ENCODE measurements at places on chromosomes 6 and 20. TPM values are rescaled to one million over a fixed set of nuclear protein-coding genes. Genes with fewer than 3 reads are reported as not detected.

DNA sequence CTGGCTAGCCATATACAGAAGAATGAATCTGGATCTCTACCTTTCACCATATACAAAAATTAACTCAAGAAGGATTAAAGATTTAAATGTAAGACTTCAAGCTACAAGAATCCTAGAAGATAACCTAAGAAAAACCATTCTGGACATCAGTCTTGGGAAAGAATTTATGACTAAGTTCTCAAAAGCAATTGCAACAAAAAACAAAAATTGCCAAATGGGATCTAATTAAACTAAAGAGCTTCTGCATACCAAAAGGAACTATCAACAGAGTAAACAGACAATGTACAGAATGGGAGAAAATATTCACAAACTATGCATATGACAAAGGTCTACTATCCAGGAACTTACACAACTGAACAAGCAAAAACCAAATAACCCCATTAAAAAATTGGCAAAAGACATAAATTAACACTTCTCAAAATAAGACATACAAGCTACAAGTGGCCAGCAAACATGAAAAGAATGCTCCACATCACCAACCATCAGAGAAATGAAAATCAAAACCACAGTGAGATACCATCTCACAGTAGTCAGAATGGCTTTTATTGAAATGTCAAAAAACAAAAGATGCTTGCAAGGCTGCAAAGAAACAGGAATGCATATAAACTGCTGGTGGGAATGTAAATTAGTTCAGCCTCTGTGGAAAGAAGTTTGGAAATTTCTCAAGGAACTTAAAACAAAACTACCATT lies 66.8 kb upstream of the RSPO3 start:
- no peaks in the 10 kb centered on the region for H3K36me3 ChIP-seq
- no peaks in the 10 kb centered on the region for H3K27me3 ChIP-seq
- DNase-seq: no peak
- no peak overlapping the region for H3K27ac ChIP-seq
- no peaks in the 10 kb centered on the region for H3K4me1 ChIP-seq

The SLC26A8 gene
- total RNA-seq: not detected

- peaks cover 10% of the 10 kb centered on the region for H3K27me3 ChIP-seq
- H3K4me3 ChIP-seq: peak overlapping the region; percentile 70
- DNase-seq: no peak
- H3K36me3 ChIP-seq: no peaks in the 10 kb centered on the region
These were observed 686 bp downstream of the TMEM170B start for GRCh38 chr6:11538052-11538818.

- no peaks in the 10 kb centered on the region for H3K27me3 ChIP-seq
- no peaks in the 10 kb centered on the region for H3K36me3 ChIP-seq
- no peaks in the 10 kb centered on the region for H3K4me1 ChIP-seq
- H3K4me3 ChIP-seq: no peak overlapping the region
- DNase-seq: no peak
These were observed 254.0 kb downstream of the CD83 start for GRCh38 chr6:14371530-14371929.

DNA sequence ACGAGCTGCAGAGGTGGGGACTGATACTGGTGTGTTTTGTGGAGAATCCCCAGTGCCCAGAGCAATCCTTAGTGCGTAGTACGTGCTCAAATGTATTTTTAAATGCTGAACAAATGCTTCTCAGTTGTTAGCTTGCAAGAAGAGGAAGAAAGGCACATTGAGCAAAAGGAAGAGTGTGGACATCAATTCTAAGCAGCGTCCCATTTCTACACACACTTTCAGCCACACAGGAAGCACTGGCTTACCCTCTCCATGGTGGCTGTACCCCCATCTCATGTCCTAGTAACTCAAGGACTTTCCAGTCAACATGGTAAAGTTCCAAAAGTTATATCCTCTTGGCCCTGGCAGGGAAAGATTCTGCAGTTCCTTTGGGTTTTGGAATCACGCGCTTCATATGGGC lies 98.8 kb upstream of the NXT1 start:
- no peaks in the 10 kb centered on the region for H3K36me3 ChIP-seq
- H3K27me3 ChIP-seq: peaks cover 89% of the 10 kb centered on the region
- H3K27ac ChIP-seq: no peak overlapping the region
- no peaks in the 10 kb centered on the region for H3K4me1 ChIP-seq
- DNase-seq: no peak
- no peak overlapping the region for H3K4me3 ChIP-seq

- H3K36me3 ChIP-seq: peaks cover 3% of the 10 kb centered on the region
- H3K4me3 ChIP-seq: no peak overlapping the region
- no peak for DNase-seq
- H3K27ac ChIP-seq: no peak overlapping the region
These were observed 7.7 kb downstream of the PHIP start for GRCh38 chr6:79070206-79070825.

GRCh38 chr6:33699739-33700138 lies 11.8 kb downstream of the UQCC2 start:
- H3K36me3 ChIP-seq: peaks cover 47% of the 10 kb centered on the region
- H3K27ac ChIP-seq: no peak overlapping the region
- peaks cover 31% of the 10 kb centered on the region for H3K4me1 ChIP-seq
- H3K27me3 ChIP-seq: no peaks in the 10 kb centered on the region
- no peak overlapping the region for H3K4me3 ChIP-seq
- DNase-seq: no peak

The NKAPL gene
- total RNA-seq: not detected

The CASS4 gene
- 0.04 TPM for total RNA-seq

- no peaks in the 10 kb centered on the region for H3K27me3 ChIP-seq
- no peak within 1 kb of the TSS for H3K27ac ChIP-seq
- DNase-seq: peak; percentile 50
- no peaks in the 10 kb centered on the region for H3K36me3 ChIP-seq
- peak within 1 kb of the TSS; percentile 72 for H3K4me3 ChIP-seq
These were observed at the start of gene MYL9 for GRCh38 chr20:36541227-36541767. MYL9 (plus strand) TSS chr20:36541519; CDS start chr20:36544885, 3,366 bp downstream.

- H3K4me3 ChIP-seq: no peak overlapping the region
- no peak overlapping the region for H3K27ac ChIP-seq
- DNase-seq: no peak
- no peaks in the 10 kb centered on the region for H3K36me3 ChIP-seq
- H3K27me3 ChIP-seq: no peaks in the 10 kb centered on the region
These were observed 97.8 kb downstream of the WDR27 start for GRCh38 chr6:169604076-169604475.

GRCh38 chr6:17673543-17674254 lies 33.0 kb downstream of the NUP153 start:
- no peaks in the 10 kb centered on the region for H3K4me1 ChIP-seq
- no peaks in the 10 kb centered on the region for H3K27me3 ChIP-seq
- peaks cover 60% of the 10 kb centered on the region for H3K36me3 ChIP-seq
- H3K27ac ChIP-seq: no peak overlapping the region
- no peak overlapping the region for H3K4me3 ChIP-seq
- DNase-seq: no peak

The EBF4 gene
- total RNA-seq: 1.8 TPM

GRCh38 chr6:106087548-106088325 lies 1.6 kb downstream of the PRDM1 start:
- H3K27me3 ChIP-seq: no peaks in the 10 kb centered on the region
- peak overlapping the region; percentile 86 for H3K4me3 ChIP-seq
- DNase-seq: peak; percentile 53
- peaks cover 49% of the 10 kb centered on the region for H3K4me1 ChIP-seq
- H3K27ac ChIP-seq: no peak overlapping the region

The HLA-DQA1 gene
- total RNA-seq: not detected

DNA sequence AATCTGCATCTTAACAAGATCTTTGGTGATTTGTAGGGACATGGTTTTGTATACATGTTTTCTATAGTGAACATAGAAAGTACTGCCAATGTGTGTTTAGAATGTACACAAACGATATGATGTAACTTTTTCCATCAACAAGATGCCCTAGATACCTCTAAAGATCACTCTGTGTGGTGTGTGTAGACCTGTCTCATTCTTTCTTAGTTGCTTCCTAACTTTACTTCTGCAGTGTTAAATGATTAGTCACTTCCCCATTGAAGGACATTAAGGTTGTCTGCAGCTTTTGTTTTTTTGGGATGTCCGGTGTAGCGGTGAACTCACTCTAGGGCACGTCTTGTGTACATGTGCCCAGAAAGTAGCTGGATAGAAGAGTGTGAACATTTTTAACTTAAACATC lies 35.9 kb downstream of the CDYL start:
- H3K4me3 ChIP-seq: no peak overlapping the region
- H3K27ac ChIP-seq: no peak overlapping the region
- peaks cover 25% of the 10 kb centered on the region for H3K4me1 ChIP-seq

DNA sequence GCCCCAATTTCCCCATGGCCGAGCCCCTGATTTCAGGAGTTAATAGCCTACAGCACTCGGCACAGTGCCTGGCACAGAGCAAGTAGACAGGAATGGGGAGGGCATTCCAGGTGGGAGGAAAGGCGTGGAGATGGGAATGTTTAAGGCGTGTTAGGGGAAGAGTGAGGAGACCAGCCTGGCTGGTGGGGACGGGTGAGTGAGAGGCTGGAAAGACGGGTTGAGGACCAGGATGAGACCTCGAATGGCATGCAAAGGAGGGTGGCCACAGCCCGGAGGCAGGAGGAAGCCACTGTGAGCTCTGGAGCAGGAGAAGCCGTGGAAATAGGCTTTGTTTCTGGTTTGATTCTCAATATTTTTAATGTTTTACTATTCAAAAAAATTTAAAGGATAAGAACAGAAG lies 49.5 kb downstream of the CEBPB start:
- no peak overlapping the region for H3K4me3 ChIP-seq
- H3K4me1 ChIP-seq: peaks cover 36% of the 10 kb centered on the region
- H3K36me3 ChIP-seq: no peaks in the 10 kb centered on the region
- no peak overlapping the region for H3K27ac ChIP-seq

GRCh38 chr6:54267798-54268197 lies 40.4 kb upstream of the TINAG start:
- no peak overlapping the region for H3K4me3 ChIP-seq
- no peaks in the 10 kb centered on the region for H3K27me3 ChIP-seq
- H3K4me1 ChIP-seq: peaks cover 10% of the 10 kb centered on the region
- DNase-seq: peak; percentile 74
- H3K27ac ChIP-seq: no peak overlapping the region

DNA sequence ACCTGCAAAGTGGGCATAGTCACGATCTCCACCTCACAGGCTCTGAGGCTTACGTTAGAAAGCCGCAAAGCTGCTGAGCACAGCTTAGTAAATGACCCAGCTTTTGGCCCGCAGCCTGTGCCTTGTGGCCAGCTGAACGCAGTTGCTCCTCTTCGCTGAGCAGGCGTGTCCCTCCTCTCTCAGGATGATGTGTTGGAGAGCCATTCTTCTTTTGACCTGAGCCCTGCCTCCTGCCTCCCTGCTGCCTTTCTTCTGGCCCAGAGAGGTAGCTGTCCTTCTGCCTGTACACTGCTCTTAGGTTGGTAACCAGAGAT lies 47.6 kb upstream of the MYL9 start:
- H3K36me3 ChIP-seq: peaks cover 20% of the 10 kb centered on the region
- H3K27ac ChIP-seq: no peak overlapping the region
- H3K27me3 ChIP-seq: no peaks in the 10 kb centered on the region

DNA sequence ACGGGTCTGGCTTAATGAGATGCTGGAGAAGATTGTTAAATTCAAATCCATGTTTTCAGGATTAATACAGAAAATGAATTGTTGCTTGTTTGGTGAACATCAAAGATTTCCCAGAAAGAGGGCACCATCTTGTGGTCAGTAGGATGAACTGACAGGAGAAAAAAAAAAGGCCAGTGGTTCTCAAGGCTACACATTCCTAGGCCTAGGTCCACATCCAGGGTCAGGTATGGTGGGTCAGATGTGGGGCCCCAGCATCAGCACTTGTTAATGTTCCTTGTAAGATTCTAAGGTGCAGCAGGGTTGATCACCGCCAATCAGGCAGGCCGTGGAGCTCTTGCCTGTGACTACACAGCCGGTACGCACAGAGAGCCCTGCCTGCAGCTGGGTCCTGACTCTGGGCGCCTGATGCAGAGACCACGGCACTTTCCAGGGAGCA lies 34.0 kb upstream of the FOXO3 start:
- no peaks in the 10 kb centered on the region for H3K27me3 ChIP-seq
- H3K27ac ChIP-seq: no peak overlapping the region
- no peak overlapping the region for H3K4me3 ChIP-seq
- no peaks in the 10 kb centered on the region for H3K36me3 ChIP-seq
- H3K4me1 ChIP-seq: no peaks in the 10 kb centered on the region

Measured in PC-3 (cell line).